ENCODE measurements at places on chromosomes 2 and 18.

DNA sequence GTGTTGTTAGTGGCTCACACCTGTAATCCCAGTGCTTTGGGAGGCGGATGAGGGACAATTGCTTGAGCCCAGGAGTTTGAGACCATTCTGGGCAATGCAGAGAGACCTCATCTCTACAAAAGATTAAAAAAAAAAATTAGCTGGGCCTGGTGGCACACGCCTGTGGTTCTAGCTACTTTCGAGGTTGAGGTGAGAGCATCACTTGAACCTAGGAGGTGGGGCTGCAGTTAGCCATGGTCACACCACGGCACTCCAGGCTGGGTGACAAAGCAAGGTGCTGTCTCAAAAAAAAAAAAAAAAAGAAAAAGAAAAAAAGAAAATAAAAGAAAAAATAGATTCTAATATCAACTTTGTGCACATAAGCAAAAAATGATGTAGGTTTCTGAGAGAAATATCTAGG is 1492.5 kb upstream of the TMEFF2 start:
- no peak for ATAC-seq
- H3K4me3 ChIP-seq, result no peak overlapping the region
- no peaks in the 10 kb centered on the region for H3K27me3 ChIP-seq
- no peaks in the 10 kb centered on the region for H3K36me3 ChIP-seq
- no peak overlapping the region for H3K27ac ChIP-seq

DNA sequence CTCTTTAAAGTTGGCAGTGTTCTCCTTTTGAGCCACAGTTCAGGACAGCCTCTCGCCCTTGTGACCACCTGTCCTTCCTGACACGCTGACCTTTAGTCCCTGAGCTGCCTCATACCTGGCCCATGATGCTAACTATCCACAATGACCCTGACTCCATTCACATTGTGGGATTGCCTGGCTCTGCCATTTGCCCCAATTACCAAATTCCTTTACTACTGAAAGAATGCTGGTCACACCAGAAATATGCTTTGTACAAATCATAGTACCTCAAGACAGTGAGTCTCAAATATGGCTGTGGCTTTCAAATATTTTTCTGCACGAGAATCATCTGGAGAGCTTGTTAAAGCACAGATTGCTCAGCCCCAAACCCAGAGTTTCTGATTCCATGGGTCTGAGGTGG is 54.2 kb downstream of the LTBP1 start:
- no peak overlapping the region for H3K4me3 ChIP-seq
- no peaks in the 10 kb centered on the region for H3K27me3 ChIP-seq
- H3K4me1 ChIP-seq, result no peaks in the 10 kb centered on the region
- no peak for ATAC-seq
- no peak overlapping the region for H3K27ac ChIP-seq

DNA sequence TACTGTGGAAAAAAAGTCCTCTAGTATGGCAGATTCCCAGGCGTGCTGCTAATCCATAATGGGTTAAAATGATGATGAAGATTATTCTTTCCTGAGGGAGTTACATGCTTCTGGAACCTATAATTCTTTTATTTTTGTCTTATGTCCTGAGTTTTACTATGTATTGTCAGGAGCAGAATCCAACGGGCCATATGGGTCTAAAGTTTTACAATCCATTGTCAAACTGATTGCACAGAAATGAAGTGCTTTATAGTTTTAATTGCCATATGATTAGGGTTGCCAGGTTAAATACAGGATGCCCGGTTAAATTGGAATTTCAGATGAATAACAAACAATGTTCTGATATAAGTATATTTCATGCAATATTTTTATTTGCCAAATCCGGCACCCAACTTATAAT is 100.9 kb upstream of the MAP3K20 start:
- H3K27ac ChIP-seq, result no peak overlapping the region
- H3K4me1 ChIP-seq, result no peaks in the 10 kb centered on the region
- no peak overlapping the region for H3K4me3 ChIP-seq

- H3K4me3 ChIP-seq, result no peak overlapping the region
- no peaks in the 10 kb centered on the region for H3K27me3 ChIP-seq
- no peaks in the 10 kb centered on the region for H3K36me3 ChIP-seq
- peaks cover 9% of the 10 kb centered on the region for H3K4me1 ChIP-seq
- H3K27ac ChIP-seq, result no peak overlapping the region
These were observed 145.4 kb upstream of the RIOK3 start for GRCh38 chr18:23307567-23308295.

- H3K27ac ChIP-seq, result no peak overlapping the region
- no peaks in the 10 kb centered on the region for H3K4me1 ChIP-seq
- H3K36me3 ChIP-seq, result no peaks in the 10 kb centered on the region
- H3K4me3 ChIP-seq, result no peak overlapping the region
- H3K27me3 ChIP-seq, result peaks cover 7% of the 10 kb centered on the region
These were observed 138.4 kb downstream of the MBP start for GRCh38 chr18:76994086-76994654.

DNA sequence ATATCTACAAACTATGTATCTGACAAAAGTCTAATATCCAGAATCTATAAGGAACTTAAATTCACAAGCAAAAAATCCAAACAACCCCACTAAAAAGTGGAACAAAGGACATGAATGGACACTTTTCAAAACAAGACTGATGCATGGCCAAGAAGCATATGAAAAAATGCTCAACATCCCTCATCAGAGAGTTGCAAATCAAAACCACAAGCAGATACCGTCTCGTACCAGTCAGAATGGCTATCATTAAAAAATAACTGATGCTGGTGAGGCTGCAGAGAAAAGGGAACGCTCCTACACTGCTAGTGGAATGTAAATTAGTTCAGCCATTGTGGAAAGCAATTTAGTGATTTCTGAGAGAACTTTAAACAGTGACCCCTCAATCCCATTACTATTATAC is 56.5 kb downstream of the CCBE1 start:
- no peak overlapping the region for H3K27ac ChIP-seq
- no peak for ATAC-seq
- H3K4me1 ChIP-seq, result no peaks in the 10 kb centered on the region
- H3K27me3 ChIP-seq, result no peaks in the 10 kb centered on the region
- no peak overlapping the region for H3K4me3 ChIP-seq
- no peaks in the 10 kb centered on the region for H3K36me3 ChIP-seq

Data from gastroesophageal sphincter (tissue), 4 donors.